ENCODE measurements at places on chromosomes 11 and 22. TPM values are rescaled to one million over a fixed set of nuclear protein-coding genes. Genes with fewer than 3 reads are reported as not detected.

SLC15A3 gene
- total RNA-seq: 66.3 TPM

DNA sequence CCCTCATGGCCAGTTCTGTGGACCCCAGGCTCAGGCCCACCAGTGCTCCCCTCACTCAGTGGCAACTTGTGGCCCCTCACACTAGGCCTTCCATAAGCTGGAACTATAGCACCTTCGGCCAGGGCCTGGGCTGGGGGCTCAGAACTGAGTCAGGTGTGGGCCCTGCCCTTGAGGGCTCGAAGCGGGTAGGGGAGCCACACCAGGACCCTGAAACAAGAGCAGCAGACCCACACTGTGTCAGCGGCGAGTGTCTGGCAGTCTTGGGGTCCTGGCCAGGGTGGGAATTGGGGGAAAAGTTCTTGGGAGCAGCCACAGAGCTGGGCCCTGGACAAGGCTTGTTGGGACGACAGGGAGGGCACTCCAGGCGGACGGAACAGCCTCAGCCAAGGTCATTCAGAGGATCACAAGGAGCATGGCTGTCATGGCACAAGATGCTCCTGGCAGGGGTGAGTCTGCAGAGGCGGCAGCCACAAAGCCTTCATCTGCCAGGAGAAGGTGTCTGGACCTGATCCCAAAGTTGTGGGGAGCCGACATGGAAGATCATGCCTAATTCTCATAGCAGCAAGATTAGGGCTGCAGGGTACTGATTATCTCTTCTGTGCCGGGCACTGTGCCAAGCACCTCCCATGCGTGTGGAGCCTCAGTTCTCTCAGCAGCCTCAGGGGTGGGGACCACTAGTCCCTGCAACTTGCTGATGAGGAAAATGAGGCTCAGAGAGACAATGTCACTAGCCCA lies 50.7 kb downstream of the SHISAL1 start:
- DNase-seq: no peak

- no peak for DNase-seq
Observed at GRCh38 chr22:35335936-35336781, 36.5 kb downstream of the TOM1 start.

GRCh38 chr11:121029153-121029552 lies 5.3 kb downstream of the TBCEL start:
- no peak for DNase-seq

GRCh38 chr22:37933711-37934376 lies 19.6 kb downstream of the C22orf23 start:
- peak; percentile 78 for DNase-seq

MPEG1 gene
- not detected for total RNA-seq

DNA sequence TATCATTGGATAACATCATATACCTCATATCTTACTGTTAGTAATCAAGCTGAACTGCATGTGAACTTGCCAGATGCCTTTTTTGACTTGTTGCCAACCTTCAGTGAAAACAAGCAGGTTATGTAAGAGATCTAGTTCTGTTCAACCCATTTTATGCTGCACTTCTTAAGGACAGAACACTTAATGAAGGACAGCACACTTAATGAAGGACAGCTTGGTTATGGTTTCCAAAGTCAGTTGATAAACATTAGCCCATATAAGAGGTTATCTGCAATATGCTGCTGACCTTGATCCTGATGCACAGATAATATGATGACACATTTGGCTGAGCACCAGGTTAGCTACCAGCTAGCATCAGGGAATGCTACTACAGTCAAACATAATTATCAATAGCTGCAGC lies 358.7 kb upstream of the PDGFD start:
- peak; percentile 22 for DNase-seq

DNA sequence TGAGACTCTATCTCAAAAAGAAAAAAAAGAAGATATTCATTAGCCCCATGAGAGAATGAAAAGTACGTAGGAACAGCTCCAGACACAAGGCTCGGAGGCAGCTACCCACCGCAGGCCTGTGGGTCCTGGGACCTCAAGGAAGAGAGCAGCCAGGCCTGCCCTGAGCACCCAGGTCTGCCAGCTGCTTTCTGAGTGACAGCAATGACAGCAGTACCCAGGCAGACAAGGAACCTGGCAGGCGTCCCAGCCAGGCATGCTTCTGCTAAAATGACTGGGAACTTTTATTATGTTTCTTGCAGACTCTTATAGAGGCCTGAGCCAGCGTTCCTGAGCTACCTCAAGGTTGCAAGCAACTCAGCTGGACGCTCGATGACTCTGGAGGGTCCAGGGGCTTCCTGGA lies 31.6 kb downstream of the CPT1A start:
- DNase-seq: no peak

DNA sequence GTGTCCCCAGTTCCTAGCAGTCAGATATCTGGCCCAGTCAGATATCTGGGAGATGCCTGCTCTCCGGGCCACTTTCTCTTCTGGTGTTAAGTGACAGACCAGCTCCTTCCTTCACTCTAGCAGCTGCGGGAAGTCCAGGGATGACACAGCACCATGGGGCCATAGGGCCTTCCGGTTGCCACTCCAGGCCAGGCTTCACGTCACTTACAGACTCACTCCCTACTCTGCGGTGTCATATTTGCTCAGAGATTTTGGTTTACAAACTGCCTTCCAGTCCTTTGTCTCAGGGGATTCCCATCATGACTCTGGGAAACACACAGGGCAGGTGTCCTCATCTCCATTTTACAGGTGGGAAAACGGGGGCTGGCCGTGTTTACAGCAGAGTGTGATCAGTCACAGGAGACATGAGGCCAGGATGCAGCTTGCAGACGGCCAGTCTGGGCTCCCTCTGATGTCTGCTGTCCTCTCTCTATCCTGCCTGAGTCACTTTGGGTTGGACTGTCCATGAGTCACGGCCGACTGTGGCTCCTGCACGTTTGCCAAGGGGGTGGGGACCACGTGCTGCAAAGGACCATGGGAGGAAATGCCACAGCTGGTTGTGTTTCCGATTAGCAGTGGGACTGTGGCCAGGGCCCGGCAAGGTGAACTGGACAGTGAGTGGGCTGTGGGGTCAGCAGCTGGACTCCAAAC lies 8.2 kb upstream of the TBC1D22A start:
- DNase-seq: peak; percentile 97

MYEOV gene
- not detected for total RNA-seq

CYP2R1 gene
- 9.9 TPM for total RNA-seq
